ENCODE measurements at places on chromosomes 1 and 21.

DNA sequence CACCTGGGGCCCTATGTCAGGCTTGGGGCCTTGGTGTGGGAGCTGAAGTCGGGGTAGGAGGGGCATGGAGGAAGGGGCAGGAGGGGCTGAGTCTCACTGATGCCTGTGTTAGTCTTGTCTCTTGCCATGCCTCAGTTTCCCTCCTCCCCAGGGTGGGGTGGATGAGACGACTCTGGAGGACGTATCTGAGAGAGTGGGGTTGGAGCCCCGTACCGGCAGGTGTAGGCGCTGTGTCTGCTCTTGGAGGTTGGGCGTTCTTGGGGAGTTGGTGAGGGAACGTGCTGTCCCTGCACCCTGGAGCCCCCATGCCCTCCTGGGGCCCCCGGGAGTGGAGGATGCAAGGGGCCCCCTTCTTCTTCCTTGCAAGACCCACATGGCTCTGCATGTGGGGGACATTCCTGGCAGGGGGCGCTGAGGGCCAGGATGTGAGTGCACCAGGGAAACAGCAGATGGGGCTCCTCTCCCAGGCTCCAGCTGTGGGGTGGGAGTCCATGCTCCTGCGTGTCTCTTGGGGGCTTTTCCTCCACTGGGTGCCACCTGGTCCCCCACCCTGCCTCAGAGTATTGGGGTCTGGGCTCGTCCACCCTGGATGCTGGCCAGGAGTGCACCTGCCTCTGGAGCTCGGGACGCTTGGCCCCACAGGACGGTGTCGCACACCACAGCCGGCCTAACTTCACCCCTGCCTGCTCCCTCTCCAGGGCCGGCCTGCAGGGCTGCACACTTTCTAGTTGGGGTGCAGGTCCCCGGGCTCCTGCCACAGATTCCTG, 1.4 kb upstream of the TNFRSF14 start:
- no peak for DNase-seq

GRCh38 chr21:42220138-42220701, 1.3 kb downstream of the ABCG1 start:
- DNase-seq: no peak

DNA sequence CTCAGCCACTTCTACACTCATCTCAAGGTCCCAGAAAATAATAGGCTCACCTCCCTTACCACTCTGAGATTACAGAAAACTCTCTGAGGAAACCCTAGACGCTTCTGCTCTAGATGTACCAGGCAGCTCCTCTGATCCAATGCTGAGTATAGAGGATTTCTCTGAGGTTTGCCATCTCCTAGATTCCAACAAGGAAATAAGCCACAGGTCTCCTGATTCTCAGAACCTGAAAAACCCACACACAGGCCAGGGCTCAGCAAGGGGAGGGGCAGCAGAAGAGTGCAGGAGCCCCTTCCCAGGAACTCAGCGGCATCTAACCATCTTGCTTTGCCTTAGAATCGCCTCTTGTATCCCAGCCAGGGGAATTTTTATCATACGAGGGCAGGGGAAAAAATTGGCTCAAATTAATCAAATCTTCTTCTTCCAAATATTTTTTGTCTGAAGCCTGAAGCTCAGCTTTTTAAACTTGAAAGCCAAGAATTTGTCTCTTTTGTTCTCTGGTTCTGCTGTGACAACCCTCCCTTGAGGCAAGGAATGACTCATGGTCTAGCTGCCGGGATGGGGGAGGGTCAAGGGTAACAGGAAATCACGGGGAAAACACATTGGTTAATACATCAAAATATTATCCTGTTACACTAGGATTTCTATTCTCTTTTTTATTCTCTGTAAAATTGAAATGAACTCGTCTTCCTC, 30.8 kb downstream of the GORAB start:
- DNase-seq: no peak

DNA sequence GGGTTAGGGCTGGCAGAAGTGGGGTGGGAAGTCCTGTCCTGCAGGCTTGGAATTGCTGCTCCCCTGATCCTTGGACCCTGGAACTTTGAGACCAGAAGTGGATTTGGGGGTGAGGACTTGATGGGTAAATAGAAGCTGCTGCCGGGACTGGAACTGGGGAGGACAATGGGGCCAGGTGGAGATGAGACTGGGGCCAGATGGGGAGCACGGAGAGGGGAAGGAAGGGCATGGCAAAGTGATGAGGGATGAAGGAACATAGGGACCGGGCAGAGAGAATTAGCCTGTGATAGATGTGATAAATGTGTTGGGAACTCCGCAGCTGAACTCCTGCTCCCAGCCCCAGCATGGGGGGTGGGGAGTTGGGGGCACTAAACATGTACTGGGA, 637 bp downstream of the NHLH1 start:
- DNase-seq: no peak

DNA sequence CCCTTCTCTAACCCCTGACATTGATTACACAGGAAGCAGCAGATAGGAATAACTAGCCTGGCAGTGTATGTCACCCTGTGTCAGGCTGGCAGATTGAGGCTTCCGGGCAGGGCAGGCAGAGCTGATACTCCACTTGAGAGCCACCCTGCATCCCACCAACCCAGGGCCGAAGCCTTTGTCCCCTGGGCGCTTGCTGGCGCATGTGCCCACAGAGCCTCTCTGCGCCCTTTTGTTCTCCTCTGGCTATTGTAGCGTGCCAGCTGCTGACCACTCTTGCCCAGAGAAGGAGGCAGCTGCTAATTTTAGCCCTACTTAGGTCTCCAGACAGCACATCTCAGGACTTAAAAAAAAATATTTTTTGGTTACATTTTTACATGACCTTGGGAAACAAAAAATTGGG, 304.9 kb downstream of the HHAT start:
- no peak for DNase-seq

DNA sequence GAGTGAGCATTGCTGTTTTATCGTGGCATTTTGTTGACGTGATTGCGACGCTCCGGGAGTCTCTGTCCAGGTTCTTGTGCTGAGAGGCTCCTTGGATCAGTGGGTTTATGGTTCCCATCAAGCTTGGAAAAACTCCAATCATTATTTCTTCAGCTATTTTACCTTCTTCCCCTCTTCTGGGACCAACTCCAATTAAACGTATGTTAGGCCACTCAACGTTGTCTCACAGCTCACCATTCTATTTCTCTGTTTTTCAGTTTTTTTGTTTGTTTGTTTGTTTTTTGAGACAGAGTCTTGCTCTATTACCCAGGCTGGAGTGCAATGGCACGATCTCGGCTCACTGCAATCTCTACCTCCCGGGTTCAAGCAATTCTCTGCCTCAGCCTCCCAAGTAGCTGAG, 8.0 kb downstream of the HES4 start:
- DNase-seq: no peak

DNA sequence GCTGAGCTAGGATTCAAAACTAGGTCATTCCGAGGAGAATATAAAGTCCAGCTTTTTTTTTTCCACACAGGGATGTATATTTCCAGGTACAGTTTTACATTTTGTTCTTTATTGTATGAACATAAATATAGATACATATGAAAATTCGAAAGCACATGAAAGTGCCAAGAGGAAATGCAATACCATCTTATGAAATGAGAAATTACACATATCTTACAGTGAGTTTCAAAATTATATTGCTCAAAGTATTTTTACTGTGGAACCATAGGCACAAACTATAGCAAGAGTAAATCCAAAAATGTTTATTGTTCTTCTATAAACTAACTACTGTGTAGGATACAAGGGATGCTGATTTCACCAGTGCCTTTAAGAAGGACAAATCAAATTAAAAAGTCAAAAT, 39.0 kb downstream of the PTPRC start:
- DNase-seq: no peak

GRCh38 chr1:83846138-83846537, 152.8 kb downstream of the TTLL7 start:
- no peak for DNase-seq

- DNase-seq: no peak
Observed at GRCh38 chr1:180428782-180429695, 73.3 kb downstream of the ACBD6 start.

Measured in iPS DF 6.9 (cell line).